PC-9 (cell line): ENCODE measurements at places on chromosomes 3 and 15.
A peak's percentile ranks its signal among the peaks of the same experiment; 100 is the strongest.

DNA sequence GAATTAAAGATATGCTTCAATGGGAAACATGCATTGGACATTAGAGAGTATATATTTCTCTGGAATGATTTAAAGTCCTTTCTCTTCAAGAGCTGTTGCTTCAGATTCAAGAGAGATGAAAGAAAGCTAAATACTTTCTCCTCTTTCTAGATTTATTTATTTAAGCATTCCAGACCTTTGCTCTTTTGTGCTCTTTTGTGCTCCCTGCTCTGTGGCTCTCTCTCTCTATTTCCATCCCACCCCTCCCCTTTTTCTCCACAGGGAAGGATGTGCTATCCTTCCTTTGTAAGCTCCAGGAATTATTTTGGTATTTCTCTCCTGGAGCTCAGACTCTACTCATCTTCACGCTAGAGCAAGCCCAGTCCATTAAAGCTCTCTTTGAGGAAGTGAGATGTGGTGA is 871.9 kb upstream of the GBE1 start:
- DNase-seq, result no peak

GRCh38 chr15:38257676-38258075 is 5.0 kb downstream of the SPRED1 start:
- DNase-seq, result no peak

GRCh38 chr15:38474155-38474757 is 20.3 kb downstream of the FAM98B start:
- peak; percentile 39 for DNase-seq

DNA sequence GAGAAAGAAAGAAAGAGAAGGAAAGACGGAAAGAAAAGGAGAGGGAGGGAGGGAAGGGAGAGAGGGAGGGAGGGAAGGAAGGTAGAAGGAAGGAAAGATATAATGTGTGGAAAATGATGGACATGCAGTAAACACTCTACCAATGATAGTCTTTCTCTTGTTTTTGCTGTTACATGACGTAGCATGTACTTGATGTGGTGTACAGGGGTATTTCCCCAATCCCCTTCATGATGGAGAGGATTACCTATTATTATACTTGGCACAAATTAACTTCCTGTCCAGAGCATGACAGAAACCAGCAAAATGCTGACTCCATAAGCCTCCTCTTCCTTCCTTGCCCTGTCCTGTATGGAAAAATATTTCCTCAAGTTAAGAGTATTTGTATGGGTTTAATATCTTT is 124.4 kb downstream of the B3GALNT1 start:
- no peak for DNase-seq

GRCh38 chr15:72774696-72775383 is 8.7 kb downstream of the ADPGK start:
- DNase-seq, result no peak

GRCh38 chr15:81170511-81170910 is 26.2 kb upstream of the IL16 start:
- DNase-seq, result no peak

GRCh38 chr3:10354361-10355015 is 33.6 kb upstream of the SEC13 start:
- no peak for DNase-seq

GRCh38 chr15:56994280-56994679 is 75.8 kb downstream of the TCF12 start:
- DNase-seq, result no peak

DNA sequence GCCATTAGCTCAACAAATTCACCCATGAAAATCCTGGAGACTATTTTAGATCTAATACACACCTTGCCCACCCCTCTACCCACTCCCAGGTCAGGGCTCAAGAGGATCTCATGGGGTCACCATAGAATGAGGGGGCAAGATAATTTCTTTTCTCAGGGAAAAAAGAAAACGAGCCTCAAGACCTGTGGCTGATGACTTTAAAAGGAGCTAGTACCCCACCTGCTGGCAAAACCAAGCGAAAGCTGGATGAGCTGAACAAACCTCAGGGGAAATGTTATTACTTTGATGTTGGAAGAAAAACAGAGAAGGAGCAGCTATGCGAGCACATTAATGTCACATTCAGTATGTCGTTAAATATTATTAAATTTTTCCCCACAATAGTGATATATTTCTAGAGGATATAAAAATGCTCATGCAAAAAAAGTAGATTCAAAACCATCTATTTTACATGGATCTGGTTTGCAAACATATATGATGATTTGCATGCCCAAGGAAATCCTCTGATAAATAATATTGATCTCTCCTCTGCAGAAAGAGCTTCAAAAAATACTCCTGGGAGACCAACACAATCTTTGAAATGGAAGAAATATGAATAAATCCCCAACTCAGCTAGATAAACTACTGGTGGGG is 37.7 kb downstream of the PLD1 start:
- DNase-seq, result peak; percentile 62

- no peak for DNase-seq
Measured at GRCh38 chr15:101478701-101479341, 10.7 kb downstream of the PCSK6 start.

GRCh38 chr3:144381607-144382006 is 410.0 kb downstream of the DIPK2A start:
- DNase-seq, result peak; percentile 75

GRCh38 chr3:60363817-60364216 is 887.4 kb downstream of the FHIT start:
- DNase-seq, result no peak

DNA sequence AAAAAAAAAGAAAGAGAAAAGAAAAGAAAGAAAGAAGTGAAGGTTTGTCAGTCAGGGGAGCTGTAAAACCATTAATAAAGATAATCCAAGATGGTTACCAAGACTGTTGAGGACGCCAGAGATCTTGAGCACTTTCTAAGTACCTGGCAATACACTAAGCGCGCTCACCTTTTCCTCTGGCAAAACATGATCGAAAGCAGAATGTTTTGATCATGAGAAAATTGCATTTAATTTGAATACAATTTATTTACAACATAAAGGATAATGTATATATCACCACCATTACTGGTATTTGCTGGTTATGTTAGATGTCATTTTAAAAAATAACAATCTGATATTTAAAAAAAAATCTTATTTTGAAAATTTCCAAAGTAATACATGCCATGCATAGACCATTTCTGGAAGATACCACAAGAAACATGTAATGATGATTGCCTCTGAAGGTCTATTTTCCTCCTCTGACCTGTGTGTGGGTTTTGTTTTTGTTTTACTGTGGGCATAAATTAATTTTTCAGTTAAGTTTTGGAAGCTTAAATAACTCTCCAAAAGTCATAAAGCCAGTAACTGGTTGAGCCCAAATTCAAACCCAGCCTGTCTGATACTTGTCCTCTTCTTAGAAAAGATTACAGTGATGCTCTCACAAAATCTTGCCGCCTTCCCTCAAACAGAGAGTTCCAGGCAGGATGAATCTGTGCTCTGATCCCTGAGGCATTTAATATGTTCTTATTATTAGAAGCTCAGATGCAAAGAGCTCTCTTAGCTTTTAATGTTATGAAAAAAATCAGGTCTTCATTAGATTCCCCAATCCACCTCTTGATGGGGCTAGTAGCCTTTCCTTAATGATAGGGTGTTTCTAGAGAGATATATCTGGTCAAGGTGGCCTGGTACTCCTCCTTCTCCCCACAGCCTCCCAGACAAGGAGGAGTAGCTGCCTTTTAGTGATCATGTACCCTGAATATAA is 2.0 kb downstream of the B2M start:
- DNase-seq, result no peak

- no peak for DNase-seq
Measured at GRCh38 chr15:27422997-27423396, 452.0 kb downstream of the GABRG3 start.
